Hepatocyte (in vitro differentiated cells): ENCODE measurements at places on chromosomes 12 and 14.

- no peak for DNase-seq
- H3K4me1 ChIP-seq: peaks cover 10% of the 10 kb centered on the region
- H3K27me3 ChIP-seq: no peaks in the 10 kb centered on the region
- H3K4me3 ChIP-seq: no peak overlapping the region
Observed at GRCh38 chr14:49849213-49849847, 3.3 kb downstream of the NEMF start.

DNA sequence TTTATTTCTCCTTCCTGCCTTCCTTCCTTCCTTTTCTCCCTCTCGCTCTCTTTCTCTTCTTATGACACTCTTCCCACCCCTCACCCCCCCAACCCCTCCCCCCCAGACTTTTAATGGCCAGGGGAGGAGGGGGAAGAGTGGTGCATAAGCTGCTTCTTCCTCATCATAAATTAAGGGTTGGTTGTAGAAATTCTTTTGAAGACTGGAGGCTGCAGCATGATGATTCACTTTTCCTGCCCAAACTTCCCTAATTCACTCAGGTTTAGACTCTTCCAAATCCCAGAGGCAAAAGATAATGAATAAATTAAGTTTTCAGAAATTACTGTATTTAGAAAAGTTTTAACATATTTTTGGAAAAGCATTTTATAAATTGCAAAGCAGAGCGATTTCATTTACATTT lies 58.2 kb downstream of the GRIP1 start:
- H3K27ac ChIP-seq: no peak overlapping the region
- no peaks in the 10 kb centered on the region for H3K27me3 ChIP-seq
- DNase-seq: no peak
- H3K36me3 ChIP-seq: no peaks in the 10 kb centered on the region

GRCh38 chr12:28014196-28014595 lies 41.7 kb upstream of the PTHLH start:
- no peaks in the 10 kb centered on the region for H3K36me3 ChIP-seq
- DNase-seq: no peak
- H3K4me3 ChIP-seq: no peak overlapping the region
- H3K27me3 ChIP-seq: no peaks in the 10 kb centered on the region
- H3K27ac ChIP-seq: no peak overlapping the region

- no peak overlapping the region for H3K4me3 ChIP-seq
- peaks cover 16% of the 10 kb centered on the region for H3K4me1 ChIP-seq
- peak overlapping the region; percentile 75 for H3K27ac ChIP-seq
- DNase-seq: peak; percentile 55
- no peaks in the 10 kb centered on the region for H3K36me3 ChIP-seq
Observed at GRCh38 chr12:632102-632696, 31.0 kb downstream of the NINJ2 start.

DNA sequence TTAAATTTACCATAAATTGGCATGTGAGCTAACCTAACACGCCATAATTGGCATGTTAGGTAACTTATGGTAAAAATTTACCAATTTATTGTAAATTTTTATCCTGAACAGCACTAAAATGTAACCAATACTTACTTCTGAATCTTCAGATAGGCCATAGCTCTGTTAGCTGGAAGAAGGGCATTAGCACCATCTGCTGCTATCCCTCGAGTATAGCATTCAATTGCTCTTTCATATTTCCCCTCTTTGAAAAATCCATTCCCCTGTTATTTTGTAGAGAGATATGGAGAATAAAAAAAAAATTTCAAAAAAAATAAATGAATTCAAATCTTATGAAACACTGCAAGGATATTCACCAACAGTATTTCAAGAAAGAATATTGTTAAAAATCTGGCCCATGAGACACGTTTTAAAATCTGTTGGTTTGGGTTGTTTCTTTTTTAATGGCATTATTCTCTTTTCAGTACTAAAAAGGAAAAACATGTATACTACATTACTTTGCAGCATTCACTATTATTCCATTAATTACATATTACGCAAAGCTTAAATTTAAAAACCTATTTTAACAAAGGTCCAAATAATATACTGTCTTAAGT lies 19.1 kb downstream of the RPAP3 start:
- no peaks in the 10 kb centered on the region for H3K4me1 ChIP-seq
- no peaks in the 10 kb centered on the region for H3K36me3 ChIP-seq
- H3K27me3 ChIP-seq: no peaks in the 10 kb centered on the region
- no peak overlapping the region for H3K27ac ChIP-seq
- DNase-seq: peak; percentile 64

DNA sequence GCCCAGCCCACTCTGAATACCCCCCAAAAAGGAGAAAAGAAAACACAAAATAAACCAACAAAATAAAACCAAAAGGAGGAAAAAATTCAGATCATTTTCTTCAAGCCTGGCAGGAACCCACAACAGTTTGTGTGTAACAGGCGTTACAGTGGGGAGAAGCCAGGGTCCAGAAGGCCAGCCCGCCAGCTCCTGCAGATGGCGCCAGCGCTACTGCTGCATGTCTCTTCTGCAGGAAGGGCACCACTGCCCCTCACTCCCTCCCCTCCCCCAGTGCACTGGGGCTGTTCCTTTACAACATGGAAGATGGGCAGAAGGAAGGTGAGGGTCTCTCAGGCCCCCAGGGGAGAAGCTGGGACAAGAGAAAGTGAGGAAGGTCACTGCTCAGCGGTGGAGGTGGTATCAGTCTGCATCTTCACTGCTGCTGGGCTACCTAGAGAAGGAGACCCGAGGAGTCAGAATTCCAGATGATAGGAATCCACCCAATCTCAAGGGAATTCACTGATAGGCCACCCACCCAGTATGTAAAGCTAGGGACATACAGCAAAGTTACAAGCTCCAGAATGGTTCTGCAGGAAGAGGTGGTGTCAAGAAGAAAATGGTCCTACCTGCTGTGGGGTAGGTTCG lies 2.3 kb upstream of the NOP2 start:
- no peak overlapping the region for H3K4me3 ChIP-seq
- peak; percentile 75 for DNase-seq
- H3K27ac ChIP-seq: no peak overlapping the region
- no peaks in the 10 kb centered on the region for H3K27me3 ChIP-seq

GRCh38 chr12:81303935-81304334 lies 226.1 kb downstream of the ACSS3 start:
- no peak for DNase-seq
- H3K4me1 ChIP-seq: no peaks in the 10 kb centered on the region
- no peaks in the 10 kb centered on the region for H3K27me3 ChIP-seq
- H3K36me3 ChIP-seq: no peaks in the 10 kb centered on the region

GRCh38 chr12:104448451-104448850 lies 8.3 kb upstream of the CHST11 start:
- no peak for DNase-seq
- H3K4me1 ChIP-seq: no peaks in the 10 kb centered on the region
- H3K27ac ChIP-seq: no peak overlapping the region
- H3K27me3 ChIP-seq: no peaks in the 10 kb centered on the region
- no peaks in the 10 kb centered on the region for H3K36me3 ChIP-seq

- H3K4me1 ChIP-seq: peaks cover 22% of the 10 kb centered on the region
- no peaks in the 10 kb centered on the region for H3K36me3 ChIP-seq
- H3K27me3 ChIP-seq: no peaks in the 10 kb centered on the region
Observed at GRCh38 chr12:105107171-105107493, 399 bp upstream of the WASHC4 start.

- H3K4me3 ChIP-seq: no peak overlapping the region
- peaks cover 12% of the 10 kb centered on the region for H3K4me1 ChIP-seq
- H3K27me3 ChIP-seq: no peaks in the 10 kb centered on the region
- DNase-seq: no peak
- H3K36me3 ChIP-seq: no peaks in the 10 kb centered on the region
- no peak overlapping the region for H3K27ac ChIP-seq
Observed at GRCh38 chr14:103250181-103250580, 83.9 kb upstream of the EIF5 start.

DNA sequence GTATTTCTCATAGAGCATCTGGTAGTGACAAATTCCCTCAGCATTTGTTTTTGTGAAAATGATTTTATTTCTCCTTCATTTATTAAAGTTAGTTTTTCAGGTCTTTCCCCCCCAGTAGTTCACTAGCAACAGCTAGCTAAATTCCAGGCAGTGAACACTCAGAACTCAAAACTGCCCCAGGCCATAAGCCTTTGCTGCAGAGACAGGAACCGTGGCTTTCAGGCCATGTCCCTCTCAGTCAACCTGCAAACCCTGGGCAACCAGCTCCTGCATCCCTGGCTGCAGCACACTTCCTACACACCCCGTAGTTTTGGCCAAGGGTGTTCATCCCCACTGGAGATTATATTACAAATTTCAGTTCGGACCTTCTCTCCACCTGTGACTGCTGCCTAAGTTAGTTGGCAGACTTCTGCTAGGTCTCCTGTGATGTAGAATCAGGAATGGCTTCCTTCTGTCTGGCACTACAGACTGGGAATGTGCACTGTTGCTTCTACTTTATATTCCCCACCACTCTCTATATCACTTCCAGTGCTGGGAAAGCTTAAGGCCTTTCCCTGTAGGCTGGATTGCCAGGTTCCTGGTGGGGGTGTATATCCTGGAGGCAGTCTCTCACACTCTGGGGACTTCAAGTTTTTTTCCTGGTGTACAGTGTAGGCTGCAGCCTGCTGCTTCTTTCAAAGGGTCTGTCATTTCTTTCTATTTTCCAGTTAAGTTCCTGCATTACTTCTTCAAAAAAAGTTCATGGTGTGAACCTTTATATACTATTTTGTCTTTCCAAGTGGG lies 924.4 kb upstream of the LRFN5 start:
- no peaks in the 10 kb centered on the region for H3K36me3 ChIP-seq
- no peak overlapping the region for H3K27ac ChIP-seq
- no peaks in the 10 kb centered on the region for H3K27me3 ChIP-seq

GRCh38 chr12:53492188-53492587 lies 7.1 kb downstream of the MAP3K12 start:
- peak overlapping the region; percentile 45 for H3K4me3 ChIP-seq
- H3K27ac ChIP-seq: peak overlapping the region; percentile 91
- no peaks in the 10 kb centered on the region for H3K36me3 ChIP-seq
- DNase-seq: no peak
- H3K4me1 ChIP-seq: peaks cover 30% of the 10 kb centered on the region
